Umbilical cord (tissue), 2 donors: ENCODE measurements at places on chromosomes 6 and 20. TPM values are rescaled to one million over a fixed set of nuclear protein-coding genes. Genes with fewer than 3 reads are reported as not detected.

Gene PSMB8
- total RNA-seq: 15.4 TPM

Gene CCN6
- total RNA-seq: 6.7 TPM

Gene SNAP25
- total RNA-seq: 6.7 TPM

Gene RIPOR3
- total RNA-seq: 1.9 TPM

Gene PARD6B
- 8.4 TPM for total RNA-seq

Gene WFDC5
- total RNA-seq: 1.2 TPM

DNA sequence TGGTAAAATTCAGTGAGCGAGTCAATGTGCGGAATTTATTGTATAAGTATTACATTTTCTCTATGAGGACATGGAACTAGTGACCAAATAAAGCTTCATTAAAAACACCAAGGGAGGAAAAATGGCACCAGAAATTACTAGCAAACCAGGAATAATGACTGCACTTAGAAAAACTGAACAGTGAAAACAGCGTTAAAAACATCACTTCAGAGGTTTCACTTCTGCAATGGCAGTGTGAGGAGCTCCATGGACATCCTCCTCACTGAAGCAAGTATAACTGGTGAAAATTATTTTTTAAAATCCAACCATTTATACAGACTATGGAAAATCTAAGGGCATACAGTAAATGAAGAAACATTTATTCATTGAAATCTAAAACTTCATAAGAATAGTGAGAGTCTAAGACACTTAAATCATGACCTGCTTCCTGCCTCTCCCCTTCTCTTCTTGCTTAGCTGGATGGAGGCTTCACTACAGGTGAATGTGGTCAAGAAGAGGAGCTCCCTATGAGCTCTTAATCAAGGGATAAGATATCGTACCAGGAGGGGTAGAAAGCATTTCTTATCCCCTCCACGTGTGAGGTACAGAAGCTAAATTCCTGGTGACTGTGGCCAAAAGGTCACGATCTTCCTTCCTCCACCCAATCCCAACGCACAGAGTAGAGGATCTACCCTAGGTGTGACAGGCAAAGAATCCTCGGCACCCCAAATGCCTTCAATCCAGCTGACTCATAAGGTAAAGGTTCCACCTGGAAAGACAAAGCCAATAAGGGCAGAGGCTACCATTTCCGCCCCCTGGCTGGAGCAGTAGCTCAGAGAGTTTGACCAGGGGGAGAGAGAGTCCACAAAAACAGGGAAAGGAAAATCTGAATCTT lies 12.3 kb upstream of the ASF1A start:
- DNase-seq: no peak

DNA sequence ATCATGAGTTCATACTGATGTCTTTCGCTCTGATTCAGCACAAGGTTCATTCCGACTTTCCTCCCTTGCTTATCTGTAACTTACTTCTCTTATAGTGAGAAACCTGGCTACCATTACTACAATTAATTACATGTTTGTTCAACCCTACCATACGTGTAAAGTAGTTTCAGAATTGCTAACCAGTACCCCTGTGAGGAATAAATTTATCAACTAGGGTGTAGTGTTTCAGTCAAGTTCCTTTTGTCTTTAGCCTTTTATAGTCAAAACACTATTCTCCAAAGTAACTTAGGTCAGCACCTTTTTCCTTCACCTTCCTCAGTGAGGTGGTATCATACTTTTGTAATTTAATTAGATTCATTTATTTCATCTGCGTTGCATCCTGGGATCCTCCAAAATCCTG lies 64.9 kb downstream of the MAP3K4 start:
- no peak for DNase-seq

DNA sequence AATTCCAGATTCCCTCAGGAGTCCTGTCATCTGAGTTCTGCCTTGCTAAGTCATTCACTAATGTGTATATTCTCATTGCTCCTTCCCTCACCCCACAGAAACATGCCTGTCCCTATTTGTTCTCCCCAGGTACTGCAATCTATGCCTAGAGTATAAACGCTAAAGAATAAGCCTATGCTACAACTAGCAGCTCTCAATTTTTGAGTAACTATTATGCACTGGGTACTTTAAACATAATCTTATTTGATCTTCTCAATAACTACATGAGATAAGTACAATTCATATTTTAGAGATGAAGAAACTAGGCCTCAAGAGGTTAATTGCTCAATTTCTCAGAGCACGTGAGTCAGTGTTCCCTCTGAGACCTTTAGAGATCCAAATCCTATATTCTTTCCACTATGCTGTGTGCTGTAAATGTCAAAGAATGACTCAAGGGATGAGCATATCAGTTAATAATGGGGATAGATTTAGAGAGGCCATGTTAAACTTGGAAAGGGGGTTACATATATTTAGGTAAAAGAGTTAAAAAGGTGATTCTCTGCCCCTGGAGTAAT lies 423.8 kb upstream of the ADGRB3 start:
- peak; percentile 5 for DNase-seq

- peak; percentile 4 for DNase-seq
These were observed at the start of gene MEI4 for GRCh38 chr6:77652739-77653138. TSS of gene MEI4 (plus strand) at chr6:77653039. CDS start at chr6:77690672, 37,633 bp downstream.

- DNase-seq: no peak
These were observed 39.1 kb downstream of the KCNQ2 start for GRCh38 chr20:63433351-63433750.

DNA sequence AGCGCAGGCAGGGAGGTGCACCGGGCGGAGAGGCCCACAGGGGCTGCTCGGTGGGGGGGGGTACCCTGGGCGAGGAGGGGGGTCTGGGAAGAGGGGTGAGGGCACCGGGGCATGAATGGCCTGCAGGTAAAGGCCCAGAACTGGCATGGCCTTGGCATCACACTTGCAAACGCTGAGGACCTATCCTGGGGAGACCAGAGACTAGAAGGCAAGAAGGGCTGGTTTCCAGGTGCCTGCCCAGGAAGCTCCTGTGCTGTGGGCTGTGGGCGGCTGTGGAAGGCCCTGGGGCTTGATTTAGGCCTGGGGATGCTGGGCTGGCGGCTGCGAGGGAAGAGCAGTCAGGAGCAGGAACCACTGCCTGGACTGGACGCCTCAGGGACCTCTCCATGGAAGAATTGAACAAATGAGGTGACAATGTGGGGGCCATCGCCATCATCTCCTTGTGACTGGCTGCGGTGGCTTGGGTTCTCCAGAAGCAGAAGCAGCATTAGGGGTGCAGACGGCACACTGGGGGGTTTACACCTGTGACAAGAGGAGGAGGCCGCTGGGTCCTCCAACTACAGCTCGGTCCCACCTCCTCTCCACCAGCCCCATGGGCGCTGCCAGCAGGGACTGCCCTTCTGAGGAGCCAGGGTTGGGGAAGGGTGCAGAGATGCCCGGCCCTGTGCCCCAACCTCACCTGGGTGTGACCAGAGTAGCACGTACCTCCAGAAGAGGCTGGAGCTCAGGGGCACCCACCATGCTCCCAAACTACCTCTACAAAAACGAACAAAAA lies 32.1 kb upstream of the IRF4 start:
- no peak for DNase-seq

GRCh38 chr6:165676435-165677068 lies 13.5 kb upstream of the PDE10A start:
- DNase-seq: no peak

GRCh38 chr6:83193747-83194566 lies 800 bp downstream of the RWDD2A start:
- DNase-seq: peak; percentile 26

DNA sequence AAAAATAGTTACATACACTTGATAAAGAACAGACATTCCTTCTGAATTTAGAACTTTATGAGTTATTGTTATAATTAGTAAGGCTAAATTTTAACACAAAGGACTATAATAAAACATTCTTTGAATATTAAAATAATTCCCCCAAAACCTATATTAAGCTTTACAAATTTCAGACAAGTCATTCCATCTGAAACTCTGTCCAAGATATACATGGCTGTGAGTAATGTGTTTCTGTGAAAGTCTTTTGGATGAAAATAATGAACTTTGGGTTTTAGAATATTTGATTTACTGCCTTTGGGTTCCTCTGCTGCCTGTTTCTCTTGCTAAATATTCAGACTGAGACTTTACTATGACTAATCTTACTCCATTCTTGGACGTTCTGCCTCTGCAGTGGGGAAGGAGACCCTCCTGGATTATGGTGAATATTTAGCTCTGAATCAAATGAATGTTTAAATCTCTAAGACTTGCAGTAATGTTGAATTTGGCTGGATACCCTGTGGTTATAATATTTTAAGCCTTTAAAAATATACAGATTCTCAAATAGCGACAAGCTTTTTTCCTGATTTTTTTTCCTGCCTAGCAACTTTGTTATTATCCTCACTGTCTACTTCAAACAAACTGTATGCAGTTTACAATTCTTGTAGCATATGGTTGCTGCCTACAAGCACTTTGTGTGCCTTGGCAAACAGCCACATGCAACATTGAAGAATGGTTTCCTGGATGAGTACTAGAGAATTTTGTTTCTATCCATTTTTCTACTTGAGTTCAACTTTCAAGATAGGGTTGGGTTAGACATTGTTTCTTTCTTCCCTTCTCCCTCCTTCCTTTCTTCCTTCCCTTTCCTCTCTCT lies 51.4 kb downstream of the TXLNB start:
- peak; percentile 90 for DNase-seq

GRCh38 chr6:11161031-11161956 lies 49.8 kb upstream of the ERVFRD-1 start:
- no peak for DNase-seq
